ENCODE measurements at places on chromosomes 4 and X.

GRCh38 chr4:78749972-78750727, 26.0 kb upstream of the BMP2K start:
- DNase-seq, result no peak

- peak; percentile 37 for DNase-seq
Observed at GRCh38 chr4:8537041-8537461, 43.1 kb upstream of the GPR78 start.

GRCh38 chr4:11344916-11345315, 83.8 kb downstream of the HS3ST1 start:
- no peak for DNase-seq

GRCh38 chrX:85590638-85591037, 211.2 kb upstream of the POF1B start:
- DNase-seq, result no peak

DNA sequence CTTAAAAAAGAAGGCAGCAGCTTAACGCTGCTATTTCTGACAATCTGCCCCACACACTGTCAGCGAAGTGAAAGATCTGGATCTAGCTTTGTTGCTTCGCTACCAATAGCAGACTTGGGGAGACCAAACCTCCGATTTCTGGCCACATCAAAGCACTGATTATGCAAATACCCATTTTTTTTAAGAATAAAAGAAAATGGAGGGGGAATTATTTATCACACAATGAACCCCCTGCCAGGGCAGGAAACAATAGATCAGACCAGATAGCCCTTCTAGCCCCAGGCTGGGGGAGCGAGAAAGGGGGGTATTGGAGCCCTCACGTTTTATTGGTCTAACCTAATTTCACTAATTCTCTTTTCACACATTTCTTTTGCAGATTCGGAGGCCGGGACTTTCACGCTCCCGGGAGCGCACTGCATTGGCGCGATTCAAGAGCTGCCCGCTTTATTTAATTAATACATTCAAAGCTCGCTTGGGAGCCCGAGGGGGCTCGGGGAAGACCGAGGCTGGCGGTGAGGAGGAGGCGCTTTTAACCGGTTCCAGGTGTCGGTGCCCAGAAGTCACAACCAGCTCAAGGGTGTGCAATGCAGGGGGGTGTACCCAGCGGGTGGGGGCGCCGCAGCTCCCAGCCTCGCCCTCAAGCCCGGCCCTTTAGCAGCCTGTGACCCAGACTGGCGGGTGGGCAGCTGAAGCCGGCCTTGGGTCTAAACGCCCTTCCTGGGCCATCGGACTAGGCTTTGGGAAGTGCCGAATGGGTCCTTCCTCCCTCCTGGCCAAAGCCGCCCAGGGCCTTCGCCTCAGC, 5.5 kb downstream of the NEUROG2 start:
- DNase-seq, result no peak

- no peak for DNase-seq
Observed at GRCh38 chr4:112673686-112674085, 36.7 kb downstream of the LARP7 start.

DNA sequence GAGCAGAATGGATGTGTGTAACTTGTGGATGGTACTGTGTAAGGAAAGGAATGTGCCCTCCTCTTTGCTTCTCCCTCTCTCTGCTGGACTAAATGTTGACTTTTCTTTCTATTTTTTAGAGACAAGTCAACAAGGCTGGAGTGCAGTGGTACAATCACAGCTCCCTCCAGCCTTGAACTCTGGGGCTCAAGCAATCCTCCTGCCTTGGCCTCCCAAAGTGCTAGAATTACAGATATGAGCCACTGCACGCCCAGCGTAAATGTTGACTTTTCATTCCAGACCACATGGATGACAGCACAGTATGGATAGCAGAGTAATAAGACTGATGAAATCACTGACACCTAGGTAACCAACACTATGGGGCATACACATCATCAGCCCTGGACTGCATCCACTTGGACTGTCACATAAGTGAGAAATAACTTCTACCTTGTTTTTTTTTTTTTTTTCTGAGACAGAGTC, 5.1 kb upstream of the RPS3A start:
- no peak for DNase-seq

DNA sequence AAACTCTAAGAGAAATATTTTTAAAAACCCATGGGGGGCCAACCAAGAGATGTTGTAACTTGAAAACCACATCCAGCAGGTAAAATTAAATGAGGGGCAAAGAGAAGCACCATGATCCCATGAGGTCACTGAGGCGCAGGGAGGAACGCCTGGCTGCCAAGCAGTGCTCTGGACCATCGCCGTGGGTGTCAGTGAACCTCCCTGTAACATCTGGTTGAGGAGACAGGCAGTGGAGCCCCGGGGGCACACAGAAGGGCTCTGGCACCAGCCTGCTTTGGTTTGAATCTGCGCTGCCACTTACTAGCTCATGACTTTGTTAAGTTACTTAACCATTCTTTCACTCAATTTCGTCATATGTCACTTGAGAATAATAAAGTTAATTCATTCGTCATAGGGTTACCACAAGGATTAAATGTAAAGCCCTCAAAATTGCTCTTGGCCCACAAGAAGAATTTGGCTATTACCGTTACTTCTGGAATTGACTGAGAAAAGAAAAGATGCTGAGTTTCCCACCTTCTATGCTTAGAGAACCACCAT, 41.6 kb upstream of the SLC25A4 start:
- no peak for DNase-seq

DNA sequence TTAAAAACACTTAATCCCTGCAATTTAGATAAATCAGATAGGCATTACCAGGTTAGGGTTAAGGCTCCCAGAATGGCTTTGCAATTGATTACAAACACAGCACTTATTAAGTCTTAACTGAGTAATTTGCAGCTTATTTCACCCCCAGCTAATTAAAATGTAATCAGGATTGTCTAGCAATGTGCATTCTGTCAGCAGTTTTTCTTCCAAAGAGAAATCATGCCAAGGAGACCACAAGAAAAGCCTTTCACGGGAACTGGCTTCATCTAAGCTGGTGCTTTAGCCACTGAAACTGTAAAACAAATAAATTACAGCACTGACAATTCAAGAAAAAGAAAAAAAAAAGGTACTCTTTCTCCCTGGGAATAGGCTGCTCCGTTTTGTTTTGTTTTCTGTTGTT, 2.1 kb downstream of the ANOS1 start:
- no peak for DNase-seq

DNA sequence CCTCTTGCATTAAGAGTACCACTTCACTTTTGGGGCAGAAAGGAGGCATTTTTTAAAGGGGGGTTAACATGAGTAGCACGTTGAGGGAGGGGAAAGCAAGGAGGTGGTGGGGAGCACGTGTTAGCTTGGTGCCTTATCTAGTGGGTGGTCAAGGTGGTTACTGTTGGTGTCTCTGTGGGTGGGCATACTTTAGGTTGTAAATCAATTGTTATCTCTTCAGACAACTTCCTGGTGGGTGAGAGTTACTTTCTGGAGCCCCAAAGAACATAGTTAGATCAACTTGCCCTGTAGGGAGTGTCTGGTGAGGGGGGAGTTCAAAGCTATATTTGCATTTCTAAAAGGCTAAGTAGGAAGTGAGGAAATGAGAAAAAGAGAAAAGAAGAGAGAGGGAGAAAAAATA, 297.7 kb upstream of the CLNK start:
- DNase-seq, result no peak

GRCh38 chr4:170990989-170991589, 822.1 kb upstream of the GALNTL6 start:
- no peak for DNase-seq

GRCh38 chr4:31362756-31363155, 642.6 kb downstream of the PCDH7 start:
- DNase-seq, result no peak

- DNase-seq, result no peak
Observed at GRCh38 chr4:67465032-67465762, 80.1 kb downstream of the CENPC start.

GRCh38 chr4:176435901-176436292, 116.1 kb downstream of the SPCS3 start:
- no peak for DNase-seq

All from HCEC 1CT (cell line).